Stimulated activated CD8-positive, alpha-beta memory T cell treated with anti-CD3 and anti-CD28 coated beads, Interleukin-4, amount 100 ng/mL, for 24 hours (primary cell): ENCODE measurements at places on chromosomes 4 and X.

DNA sequence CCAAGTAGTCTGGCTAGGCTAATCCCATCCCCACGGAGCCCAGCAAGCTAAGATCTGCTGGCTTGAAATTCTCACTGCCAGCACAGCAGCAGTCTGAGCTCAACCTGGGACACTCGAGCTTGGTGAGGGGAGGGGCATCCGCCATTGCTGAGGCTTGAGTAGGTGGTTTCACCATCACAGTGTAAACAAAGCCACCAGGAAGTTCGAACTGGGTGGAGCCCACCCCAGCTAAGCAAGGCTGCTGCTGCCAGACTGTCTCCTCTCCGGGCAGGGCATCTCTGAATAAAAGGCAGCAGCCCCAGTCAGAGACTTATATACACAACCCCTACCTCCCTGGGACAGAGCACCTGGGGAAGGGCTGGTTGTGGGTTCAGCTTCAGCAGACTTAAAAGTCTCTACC lies 639.6 kb downstream of the IQCM start:
- no peak for DNase-seq

GRCh38 chrX:24131476-24131875 lies 18.1 kb upstream of the ZFX start:
- no peak for DNase-seq

- no peak for DNase-seq
These were observed 293.4 kb downstream of the BMPR1B start for GRCh38 chr4:95050980-95051701.

- no peak for DNase-seq
These were observed 443.6 kb downstream of the UBE2NL start for GRCh38 chrX:144327495-144327894.

GRCh38 chr4:150368667-150369066 lies 213.3 kb upstream of the MAB21L2 start:
- DNase-seq: no peak

DNA sequence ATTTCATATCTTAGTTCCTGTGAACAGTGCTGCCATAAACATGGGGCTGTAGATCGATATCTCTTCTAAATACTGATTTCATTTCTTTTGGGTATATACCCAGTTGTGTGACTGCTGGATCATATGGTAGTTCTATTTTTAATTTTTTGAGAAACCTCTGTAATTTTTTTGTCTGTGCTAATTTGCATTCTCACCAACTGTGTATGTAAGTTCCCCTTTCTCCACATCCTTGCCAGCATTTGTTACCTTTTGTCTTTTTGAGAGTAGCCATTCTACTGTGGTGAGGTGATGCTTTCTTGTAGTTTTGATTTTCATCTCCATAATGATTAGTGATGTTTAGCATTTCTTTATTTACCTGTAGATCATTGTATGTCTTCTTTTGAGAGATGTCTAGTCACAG lies 2086.5 kb upstream of the TENM3 start:
- no peak for DNase-seq

DNA sequence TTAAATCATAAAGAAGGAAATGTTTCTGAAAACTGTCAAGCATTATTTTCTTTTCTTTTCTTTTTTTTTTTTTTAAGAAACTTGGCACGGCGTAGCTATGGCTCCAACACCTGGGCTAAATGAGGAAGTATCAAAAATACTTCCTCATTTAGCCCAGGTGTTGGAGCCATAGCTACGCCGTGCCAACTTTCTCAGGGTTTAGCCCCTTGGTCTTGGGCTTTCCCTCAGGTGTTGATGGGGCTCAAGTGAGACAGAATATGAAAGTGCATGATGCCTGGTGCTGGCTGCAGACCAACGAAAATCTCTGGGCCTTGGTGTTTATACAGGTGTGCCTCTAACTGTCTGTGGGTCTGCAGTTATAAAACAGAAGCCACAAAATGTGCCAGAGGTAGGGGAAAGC lies 132.7 kb downstream of the ARHGAP24 start:
- DNase-seq: no peak
